ENCODE measurements at places on chromosomes 16 and 17.

DNA sequence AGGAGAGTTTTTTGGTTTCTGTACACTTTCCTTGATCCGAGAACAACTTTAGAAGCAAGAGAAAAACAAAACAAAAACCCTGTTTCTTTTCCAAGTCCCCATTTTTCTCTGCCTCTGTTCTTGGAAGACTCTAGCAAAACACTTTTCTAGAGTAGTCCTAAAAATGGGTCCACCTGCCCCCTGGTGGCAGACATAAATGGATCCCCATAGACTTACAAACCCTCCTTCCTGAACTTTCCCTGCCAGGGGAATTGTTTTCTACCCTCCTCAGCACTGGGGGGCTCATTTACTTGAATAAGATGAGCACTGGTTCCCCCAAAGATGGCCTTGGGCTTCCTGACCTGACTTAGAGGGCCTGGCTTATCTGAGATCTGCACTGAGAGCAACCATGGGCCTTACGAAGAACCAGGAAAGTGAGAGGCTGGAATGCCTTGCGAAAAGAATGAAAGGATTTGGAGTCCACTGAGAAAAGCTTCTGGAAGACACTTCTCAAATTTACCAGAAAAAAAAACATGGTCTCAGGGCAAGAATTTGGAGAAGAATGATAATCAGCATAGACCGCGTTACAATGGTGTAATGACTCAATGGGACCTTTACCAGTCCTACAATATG is 48.0 kb upstream of the CDYL2 start:
- DNase-seq, result no peak

GRCh38 chr16:27725236-27726000 is 175.5 kb downstream of the KATNIP start:
- no peak for DNase-seq

DNA sequence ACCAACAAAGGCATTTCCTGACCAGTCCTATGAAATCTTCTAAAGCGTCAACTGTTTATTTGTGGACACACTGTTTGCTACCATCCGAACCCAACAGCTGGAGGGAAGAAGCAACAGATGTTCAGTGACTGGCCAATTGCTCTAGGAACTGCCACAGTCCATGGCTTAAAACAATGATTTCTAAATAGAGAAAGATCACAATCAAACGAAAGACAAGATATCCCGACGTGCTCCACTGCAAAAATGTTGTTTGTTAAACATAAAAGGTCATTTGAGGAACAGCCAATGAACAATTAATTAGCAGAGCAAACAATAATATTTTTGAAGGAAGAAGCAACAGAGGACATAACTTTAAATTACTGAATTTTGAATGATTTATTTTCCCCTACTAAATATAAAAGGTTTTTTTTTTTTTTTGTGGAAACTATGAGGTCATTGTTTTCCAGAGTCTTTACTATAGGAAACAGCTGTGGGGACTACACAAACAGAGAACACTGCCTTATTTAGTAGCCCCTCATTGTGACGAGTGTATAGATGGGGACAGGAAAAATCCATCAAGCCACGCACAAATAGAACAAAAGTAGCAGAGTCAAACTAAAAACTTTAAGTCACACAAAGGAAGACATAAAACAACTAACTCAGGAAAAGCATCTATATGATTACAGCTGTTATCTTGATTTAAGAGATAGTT is 17.2 kb downstream of the USP31 start:
- DNase-seq, result no peak

DNA sequence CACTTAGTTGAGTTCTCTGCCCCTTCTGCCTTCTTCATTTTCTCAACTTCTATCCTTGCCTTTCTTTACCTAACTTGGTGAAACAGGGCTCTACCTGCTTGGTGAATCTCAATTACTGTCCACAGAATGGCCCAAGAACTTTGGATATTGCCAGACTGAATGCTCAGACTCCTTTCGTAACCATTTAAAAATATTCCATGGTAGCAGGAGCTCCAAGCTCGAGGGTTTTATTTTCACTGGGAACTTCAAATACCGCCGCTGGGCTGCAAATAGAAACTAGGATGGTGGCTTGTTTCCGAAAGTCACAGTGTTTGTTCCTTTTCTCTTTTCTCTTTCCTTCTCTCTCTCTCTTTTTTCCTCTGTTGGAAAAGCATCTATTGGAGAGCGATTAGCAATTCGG is 13.2 kb downstream of the TMEM100 start:
- DNase-seq, result no peak

DNA sequence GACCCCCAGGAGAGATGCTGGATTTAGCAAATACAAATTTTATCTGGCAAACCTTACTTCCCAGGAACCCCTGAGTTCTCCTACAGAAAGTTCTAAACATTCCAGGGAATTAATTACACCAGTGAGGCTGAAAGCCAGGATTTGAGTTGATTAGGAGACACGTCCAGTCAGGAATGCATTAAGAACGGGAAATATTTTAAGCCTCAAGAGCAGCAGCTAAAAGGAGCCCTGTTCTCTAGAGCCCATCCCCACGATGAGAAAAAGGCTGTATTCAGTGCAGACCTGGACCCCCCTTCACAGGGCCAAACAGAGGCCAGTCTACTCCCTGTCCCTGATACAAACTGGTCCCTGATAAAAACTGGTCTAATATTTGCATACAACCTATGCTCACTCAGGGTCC is 55.0 kb downstream of the VAT1L start:
- no peak for DNase-seq

DNA sequence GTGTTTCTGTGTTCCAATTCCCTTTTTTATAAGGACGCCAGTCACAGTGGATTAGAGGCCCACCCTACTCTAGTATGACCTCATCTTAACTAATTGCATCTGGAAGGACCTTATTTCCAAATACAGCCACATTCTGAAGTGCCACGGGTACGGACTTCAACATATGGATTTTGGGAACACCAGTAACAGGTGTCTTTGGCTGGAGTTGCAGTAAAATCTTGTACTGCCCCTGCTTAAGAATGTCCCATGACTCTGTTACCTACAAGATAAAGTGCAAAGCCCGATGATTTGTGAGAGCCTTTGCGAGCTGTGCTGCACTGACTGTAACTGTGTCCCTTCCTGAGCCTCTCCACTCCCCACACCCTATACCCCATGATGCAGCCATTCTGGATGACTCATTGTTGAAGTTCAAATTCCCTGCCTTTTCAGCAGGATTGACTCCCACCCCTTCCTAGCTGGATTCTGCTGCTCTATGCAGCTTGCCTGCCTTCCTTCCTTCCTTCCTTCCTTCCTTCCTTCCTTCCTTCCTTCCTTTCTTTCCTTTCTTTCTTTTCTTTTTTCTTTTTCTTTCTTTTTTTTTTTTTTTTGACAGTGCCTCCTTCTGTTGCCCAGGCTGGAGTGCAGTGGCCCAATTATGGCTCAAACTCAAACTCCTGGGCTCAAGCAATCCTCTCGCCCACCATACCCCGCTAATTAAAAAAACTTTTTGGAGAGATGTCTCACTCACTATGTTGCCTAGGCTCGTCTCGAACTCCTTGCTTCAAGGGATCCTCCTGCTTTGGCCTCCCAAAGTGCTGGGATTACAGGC is 2.1 kb downstream of the HCRT start:
- no peak for DNase-seq

- DNase-seq, result peak; percentile 9
Measured at GRCh38 chr16:84117494-84117843, 727 bp upstream of the MBTPS1 start.

- no peak for DNase-seq
Measured at GRCh38 chr17:36730857-36731490, 129.6 kb downstream of the MRM1 start.

DNA sequence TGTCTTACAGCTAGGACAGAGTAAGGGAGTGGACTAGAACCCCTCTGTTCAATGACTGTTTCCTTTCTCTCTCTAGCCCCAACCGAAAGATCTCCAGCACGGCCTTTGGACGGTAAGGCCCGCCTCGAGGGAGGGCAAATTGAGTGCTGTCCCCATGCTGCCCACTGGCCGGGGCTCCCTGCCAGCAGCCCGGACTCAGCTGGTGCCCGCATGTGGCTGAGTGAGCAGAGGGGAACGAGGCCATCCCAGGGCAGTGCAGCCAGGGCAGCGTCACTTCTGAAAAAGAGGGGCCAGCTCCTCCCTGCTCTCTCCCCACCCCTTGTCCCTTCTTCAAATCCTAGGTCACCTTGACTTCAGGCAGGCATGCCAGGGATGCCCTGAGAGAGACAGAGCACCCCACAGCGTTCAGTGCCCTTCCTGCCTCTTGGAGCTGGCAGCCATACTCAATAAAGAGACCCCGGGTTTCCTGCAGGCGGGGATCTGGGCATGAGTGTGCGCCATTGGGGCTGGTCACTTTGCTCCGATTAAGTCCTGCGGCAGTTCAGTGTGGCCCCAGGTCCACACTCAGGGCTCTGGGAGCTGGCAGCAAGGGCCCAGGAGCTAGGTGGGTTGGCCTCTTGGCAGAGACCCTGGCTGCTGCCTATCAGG is 130.9 kb downstream of the RAB11FIP4 start:
- no peak for DNase-seq

DNA sequence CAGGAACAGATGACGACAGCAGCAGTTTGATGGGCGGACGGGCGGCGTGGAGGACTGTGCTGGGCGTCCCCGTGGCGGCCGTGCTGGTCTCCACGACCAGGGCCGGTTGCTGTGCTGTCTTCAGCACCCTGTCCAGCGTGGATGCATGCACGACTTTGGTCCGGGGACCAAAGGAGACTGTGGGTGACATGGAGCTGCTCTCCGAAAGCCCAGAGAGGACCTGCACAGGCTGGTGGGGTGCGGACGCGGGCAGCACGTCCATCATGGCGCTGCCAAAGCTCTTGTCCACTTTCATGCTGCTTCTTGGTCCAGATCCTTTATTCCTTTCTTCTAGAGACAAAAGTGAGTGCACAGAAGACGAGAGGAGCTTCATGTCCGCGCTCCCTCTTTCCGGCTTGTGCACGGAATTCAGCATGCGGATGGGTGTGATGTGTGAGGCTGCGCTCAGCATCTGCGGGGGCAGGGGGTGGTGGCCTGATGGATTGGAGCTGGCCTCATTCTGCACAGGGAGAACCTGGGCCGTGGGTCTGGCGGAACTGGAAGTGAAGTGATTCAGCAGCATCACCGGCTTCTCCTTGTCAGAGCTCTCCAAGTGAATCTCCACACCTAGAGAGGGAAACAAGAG is 20.3 kb downstream of the MAP1LC3B start:
- no peak for DNase-seq

- no peak for DNase-seq
Measured at GRCh38 chr16:52499060-52499440, 47.9 kb downstream of the TOX3 start.

- DNase-seq, result no peak
Measured at GRCh38 chr17:56113486-56113885, 39.8 kb upstream of the ANKFN1 start.

DNA sequence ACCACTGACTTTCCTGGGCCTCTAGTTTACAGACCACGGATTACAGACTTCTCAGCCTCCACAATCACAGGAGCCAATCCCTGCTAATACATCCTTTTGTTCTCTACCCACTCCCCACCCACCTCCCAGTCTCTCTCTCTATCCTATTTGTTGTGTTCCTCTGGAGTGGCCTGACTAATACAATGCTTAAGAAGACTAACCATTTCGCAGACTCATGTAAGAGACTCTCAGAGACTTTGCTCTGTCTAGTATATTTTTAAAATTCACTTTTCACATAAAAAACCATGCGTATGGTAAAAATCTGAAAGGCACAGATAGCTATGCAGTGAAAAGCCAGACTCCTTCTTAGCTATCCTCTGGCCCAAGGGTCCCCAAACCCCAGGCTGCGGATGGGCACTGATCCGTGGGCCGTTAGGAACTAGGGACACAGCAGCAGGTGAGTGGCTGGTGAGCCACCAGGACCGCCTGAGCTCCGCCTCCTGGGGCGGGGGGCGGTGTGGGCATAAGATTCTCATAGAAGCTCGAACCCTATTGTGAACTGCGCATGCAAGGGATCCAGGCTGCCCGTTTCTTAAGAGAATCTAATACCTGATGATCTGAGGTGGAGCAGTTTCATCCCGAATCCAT is 7.6 kb downstream of the PIK3R6 start:
- no peak for DNase-seq
